ENCODE measurements at places on chromosomes 3 and 15.

DNA sequence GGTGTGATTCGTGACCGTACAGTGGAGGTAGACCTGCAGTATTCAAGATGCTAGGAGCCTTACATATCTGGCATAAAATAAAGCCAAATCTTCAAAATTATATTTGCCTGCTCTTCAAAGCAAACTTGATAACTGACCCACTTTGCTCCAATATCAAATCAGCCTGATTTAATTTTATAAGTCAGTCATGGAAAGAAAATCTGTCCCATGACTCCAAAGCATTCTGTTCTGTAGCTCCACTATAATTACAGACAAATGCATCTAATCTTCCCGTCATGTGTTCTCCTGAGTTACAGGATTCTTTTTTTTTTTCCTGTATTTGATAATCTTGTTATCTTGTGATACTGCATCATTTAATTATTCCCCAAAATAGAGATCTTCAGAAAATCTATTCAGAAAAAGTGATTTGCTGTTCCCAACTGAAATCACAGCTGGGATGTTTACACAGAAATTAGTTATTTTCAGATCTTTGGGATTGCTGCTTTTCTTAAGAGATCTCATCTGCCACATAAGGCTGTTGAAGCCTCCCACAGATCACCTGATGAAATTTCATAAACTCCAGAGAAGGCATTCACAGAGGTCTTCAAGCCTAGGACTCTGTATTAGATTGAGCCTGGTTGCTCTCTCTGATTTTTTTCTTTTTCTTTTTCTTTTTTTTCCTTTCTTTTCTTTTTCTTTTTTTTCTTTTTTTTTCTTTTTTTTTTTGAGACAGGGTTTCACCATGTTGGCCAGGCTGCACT is 27.2 kb downstream of the TIMP4 start:
- DNase-seq = no peak

DNA sequence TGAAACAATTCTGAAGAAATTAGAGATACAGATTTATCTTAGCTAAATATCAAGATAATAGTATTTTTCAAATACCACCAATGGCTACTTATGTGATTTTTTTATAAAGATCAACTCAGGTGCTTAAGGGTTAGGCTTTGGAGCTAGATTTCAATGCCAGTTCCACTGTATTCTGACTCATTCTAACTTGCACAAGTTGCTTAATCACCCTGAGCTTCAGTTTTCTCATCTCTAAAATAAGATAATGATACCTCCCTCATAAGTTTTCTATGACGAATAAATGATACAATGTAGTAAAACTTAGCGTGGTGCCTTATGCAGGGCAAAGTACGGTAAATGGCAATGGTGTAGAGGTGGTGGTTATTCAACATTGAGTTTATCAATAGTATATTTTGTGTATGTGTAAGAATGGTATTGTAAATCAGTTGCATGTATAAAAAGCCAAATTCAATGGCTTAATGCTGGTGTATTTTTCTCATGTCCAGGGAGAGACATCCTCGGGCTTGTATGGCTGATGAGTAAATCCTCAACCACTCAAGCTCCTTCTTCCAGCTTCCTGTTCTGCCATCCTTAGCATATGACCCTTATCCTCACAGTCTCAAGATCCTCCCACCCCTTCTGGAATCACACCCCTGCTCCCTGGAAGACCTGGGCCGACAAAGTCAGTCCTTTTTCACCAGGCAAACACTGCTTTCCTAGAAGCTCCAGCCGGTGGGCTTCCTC is 505.9 kb upstream of the CFAP20DC start:
- DNase-seq = no peak

- DNase-seq = no peak
Measured at GRCh38 chr15:55799291-55800212, 56.6 kb upstream of the PRTG start.

- no peak for DNase-seq
Measured at GRCh38 chr3:12454076-12454815, 30.0 kb upstream of the TSEN2 start.

GRCh38 chr15:62099094-62099601 is 32.4 kb downstream of the C2CD4A start:
- no peak for DNase-seq

Measured in GM06990 (cell line).